ENCODE measurements at places on chromosomes 12 and 14.

DNA sequence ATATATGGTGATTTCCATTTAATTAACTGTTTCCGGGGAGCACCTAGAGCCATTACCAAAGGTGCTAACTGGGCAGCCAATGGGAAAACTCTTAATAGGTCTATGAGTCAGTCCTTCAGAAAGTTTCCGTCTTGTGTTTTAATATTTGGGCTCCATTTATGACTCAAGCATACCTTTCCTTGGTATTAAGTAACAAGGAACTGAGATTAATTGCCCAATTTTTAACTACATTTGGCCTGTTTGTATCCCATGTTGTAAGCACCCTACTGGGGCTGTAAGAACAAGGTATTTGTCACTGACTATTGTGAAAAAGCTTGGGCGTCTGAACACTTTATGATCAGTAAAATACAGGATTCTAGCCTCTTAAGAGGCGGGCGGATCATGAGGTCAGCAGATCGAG, 62.8 kb upstream of the FOXN3 start:
- no peak for DNase-seq

- no peak for DNase-seq
Measured at GRCh38 chr12:127239781-127240180, 1027.2 kb upstream of the TMEM132C start.

GRCh38 chr12:108318472-108319275, 20.4 kb downstream of the CMKLR1 start:
- DNase-seq: no peak

DNA sequence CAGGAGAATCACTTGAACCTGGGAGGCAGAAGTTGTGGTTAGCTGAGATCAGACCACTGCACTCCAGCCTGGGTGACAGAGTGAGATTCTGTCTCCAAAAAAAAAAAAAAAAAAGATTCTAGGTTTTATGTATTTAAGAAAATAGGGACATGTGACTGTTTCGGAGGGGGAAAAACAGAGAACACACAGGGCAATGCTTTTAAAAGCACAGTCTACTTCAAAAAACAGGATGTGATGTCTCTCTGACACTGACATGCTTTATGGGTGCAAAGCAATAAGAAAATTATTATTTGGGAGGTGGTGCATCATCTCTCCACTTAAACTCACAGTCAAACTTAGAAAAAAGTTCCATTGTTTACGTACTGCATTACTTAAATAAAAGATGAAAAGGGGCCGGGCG, 28.7 kb downstream of the CLIP1 start:
- no peak for DNase-seq

DNA sequence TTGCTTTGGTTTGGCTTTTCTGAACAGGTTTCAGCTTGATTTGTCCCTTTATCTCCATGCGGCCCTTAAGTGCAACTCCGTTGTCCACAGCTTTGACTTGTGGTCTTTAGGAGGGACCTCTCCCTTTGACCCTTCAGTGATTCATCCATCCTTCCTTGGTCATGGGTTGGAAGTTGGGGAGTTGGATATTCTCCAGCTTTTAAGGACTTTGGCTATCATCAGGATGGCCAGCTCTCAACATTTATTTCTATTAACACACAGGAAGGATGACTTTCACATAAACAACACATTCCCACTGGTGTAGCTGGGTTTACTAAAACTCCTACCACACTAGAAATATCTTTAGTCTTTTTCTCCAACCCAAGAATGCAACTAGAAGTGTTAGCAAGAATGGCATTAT, 50.9 kb upstream of the E2F7 start:
- no peak for DNase-seq

GRCh38 chr12:76152181-76152807, 67.8 kb upstream of the NAP1L1 start:
- no peak for DNase-seq

DNA sequence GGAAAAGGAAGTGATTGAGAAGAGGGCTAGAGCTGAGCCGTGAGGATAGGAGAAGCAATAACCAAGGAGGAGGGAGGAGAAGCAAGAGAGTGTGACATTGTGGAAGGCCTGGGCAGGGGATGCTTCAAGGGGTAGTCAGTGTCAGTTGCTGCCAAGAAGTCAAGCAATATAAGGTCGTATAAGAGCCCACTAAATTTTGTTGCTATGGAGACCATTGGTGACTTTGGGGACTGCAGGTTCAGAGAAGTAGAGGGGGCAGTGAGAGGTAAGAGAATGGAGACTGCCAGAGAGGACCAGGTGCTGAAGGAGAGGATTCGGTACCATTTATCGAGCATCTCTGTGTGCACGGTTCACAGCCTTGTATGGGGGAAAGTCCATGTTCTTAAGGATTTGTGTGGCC, 3.1 kb upstream of the ATXN3 start:
- no peak for DNase-seq

GRCh38 chr14:30005114-30005808, 77.6 kb upstream of the PRKD1 start:
- peak; percentile 3 for DNase-seq

DNA sequence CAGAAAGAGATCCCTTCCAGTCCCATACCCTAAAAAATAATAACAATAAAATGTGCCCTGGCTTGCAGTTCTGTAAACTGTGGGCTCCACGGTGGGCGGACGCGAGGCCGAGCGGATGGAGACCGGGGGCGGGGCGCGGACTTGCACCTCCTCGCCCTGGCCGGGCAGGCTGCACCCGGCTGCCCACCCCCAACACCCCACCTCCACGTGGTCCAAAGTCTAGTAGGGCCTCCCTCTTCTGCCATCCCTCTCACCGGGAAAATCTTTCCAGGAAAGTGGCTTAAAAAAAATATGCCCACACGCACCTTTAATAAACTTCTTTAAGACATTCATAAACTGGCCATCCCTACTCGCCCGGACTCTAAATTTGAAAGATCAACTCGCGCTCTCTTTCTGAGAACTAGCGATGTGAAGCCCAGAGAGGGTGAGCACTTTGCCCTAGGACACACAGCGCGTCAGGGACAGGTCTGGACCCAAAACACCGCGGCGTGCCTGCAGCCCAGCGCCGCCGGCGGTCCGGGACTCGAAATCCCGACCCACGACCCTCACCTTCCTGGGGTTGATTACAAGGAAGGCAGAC, 1.9 kb upstream of the BCL11B start:
- no peak for DNase-seq

DNA sequence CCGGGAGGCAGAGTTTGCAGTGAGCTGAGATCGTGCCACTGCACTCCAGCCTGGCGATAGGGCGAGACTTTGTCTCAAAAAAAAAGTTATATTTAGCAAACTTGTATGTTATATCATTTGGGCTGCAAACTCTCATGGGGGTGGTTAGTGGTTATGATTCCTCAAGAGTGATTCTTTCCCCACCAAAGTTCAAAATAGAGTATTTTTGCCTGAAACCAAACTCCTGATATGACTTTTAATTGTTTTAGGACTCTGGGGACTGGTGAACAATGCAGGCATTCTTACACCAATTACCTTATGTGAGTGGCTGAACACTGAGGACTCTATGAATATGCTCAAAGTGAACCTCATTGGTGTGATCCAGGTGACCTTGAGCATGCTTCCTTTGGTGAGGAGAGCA, 18.6 kb downstream of the HSD17B6 start:
- no peak for DNase-seq

DNA sequence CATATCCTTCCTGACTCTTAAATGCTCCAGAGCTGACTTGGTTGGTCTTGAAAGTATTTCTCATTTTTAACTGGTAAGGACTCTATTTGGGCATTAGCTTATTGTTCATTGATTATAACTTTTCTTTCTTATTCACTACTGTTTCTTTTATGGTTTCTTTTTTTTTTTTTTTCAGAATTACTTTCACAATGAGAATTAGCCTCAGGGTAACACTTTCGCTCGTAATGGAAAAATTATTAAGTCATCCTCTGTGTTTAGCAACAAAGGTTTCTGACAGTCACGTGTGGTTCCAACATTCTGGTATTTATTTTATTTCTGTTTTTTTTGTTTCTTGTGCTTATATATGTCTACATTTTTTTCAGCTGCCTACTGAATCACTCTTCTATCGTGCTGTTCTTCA, 80.0 kb downstream of the METTL25 start:
- DNase-seq: no peak

- DNase-seq: peak; percentile 35
Measured at GRCh38 chr12:10722502-10722904, 620 bp downstream of the YBX3 start.

- DNase-seq: no peak
Measured at GRCh38 chr12:76685246-76685678, 78.7 kb upstream of the ZDHHC17 start.

- DNase-seq: no peak
Measured at GRCh38 chr14:68264260-68264569, 444.6 kb downstream of the RAD51B start.
